ENCODE measurements at places on chromosomes 2 and 18.

DNA sequence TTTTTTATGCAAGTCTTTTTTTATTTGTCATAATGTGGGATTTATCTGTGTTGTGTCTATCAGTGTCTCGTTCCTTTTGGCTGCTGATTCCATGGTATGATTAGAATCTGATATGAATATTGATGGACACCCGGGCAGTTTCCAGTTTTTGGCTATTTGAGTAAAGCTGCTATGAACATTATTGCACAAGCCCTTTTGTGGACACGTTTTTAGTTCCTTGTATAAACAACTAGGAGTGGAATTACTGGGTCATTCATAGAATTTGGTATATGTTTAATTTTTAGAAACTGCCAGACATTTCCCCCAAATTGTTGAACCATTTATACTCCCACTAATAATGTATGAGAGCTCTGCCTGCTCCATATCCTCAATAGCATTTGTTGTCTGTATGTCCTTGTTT lies 26.6 kb downstream of the HK2 start:
- no peak for DNase-seq

DNA sequence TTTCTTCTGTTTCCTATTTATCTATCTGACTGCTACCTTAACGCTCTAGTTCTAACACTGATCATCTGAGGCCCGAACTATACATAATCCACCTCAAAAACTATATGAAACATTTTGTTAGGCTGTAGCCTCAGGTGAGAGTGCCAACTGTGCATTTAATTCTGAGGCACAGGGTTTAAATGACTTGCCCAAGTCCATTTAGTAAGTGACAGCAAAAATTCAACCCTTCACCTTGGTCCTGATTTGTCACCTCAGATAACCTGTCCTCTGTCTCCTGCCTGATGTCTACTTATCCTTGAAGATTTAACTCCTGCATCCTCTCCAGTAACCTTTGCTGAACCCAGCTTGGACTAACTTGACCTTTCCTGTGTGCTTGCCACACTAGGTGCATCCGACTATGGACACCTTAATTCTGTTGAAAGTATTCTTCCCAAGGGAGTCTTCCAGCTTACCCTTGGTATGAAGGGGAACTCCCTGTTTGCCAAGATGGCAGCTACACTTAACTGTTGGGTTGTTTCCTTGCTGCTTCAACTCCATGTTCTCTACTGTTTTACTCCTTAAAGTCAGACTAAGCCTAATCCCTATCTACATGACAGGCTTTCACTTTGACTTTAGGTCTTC lies 23.5 kb downstream of the CD302 start:
- DNase-seq: no peak

GRCh38 chr2:120394764-120395163 lies 48.8 kb downstream of the INHBB start:
- no peak for DNase-seq

GRCh38 chr2:41717839-41718238 lies 330.0 kb upstream of the PKDCC start:
- DNase-seq: no peak

GRCh38 chr2:203774760-203775159 lies 68.3 kb downstream of the CD28 start:
- no peak for DNase-seq

GRCh38 chr18:27991391-27991790 lies 185.5 kb downstream of the CDH2 start:
- no peak for DNase-seq
